ENCODE measurements at places on chromosomes 4 and X. TPM values are rescaled to one million over a fixed set of nuclear protein-coding genes. Genes with fewer than 3 reads are reported as not detected.

The MAB21L2 gene
- not detected for total RNA-seq

The ZFYVE28 gene
- 13.9 TPM for total RNA-seq

DNA sequence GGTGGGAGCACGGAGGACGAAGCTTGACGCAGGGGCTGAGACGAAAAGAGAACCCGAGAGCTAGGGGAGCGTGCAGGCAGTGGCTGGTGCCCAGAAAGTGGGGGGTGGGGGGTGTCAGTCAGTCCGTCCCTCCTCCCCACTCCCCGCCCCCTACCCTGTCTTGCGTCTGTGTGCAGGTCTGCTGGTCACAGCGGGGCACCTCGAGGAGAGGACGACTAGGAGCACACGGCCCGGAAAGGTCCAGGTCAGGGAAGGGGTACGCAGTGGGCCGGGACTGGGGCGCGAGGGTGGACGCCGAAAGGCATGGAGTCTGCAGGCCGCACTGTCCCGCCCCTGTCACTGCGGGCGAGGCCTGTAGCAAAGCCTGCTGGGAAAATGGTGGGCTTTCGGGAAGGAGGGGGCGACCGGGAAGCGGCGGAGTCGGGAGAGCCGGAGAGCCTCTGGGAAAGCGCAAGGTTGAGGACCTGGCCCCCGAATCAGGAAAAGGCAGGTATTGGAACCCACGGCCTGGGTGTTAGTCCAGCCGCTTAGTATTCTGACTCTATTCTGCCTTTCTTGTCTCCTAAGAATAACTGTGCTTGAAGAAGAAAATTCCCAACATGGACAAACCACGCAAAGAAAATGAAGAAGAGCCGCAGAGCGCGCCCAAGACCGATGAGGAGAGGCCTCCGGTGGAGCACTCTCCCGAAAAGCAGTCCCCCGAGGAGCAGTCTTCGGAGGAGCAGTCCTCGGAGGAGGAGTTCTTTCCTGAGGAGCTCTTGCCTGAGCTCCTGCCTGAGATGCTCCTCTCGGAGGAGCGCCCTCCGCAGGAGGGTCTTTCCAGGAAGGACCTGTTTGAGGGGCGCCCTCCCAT lies 769 bp downstream of the TCEAL1 start:
- peak overlapping the region; percentile 59 for H3K4me3 ChIP-seq
- H3K27me3 ChIP-seq = peaks cover 36% of the 10 kb centered on the region
- H3K4me1 ChIP-seq = no peaks in the 10 kb centered on the region

DNA sequence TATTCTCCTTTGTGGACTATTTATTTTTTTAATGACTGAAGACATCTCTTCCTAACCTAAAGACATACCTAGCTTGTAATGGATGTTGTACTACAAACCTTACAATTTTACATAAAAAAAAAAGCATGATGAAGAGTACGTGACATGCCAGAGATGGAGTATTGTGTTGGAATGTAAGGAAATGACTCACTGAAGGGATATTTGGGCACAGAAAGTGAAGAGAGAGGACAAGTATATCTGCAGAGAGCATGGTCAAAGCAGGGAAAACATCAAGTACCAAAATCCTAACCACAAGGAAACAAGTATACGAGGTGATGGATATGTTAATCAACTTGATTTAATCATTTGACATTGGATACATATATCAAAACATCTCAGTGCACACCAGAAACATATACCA lies 1051.4 kb upstream of the PRKX start:
- no peaks in the 10 kb centered on the region for H3K36me3 ChIP-seq
- no peak for DNase-seq
- no peaks in the 10 kb centered on the region for H3K27me3 ChIP-seq
- H3K4me3 ChIP-seq = no peak overlapping the region
- no peaks in the 10 kb centered on the region for H3K4me1 ChIP-seq

- no peaks in the 10 kb centered on the region for H3K36me3 ChIP-seq
- no peak for DNase-seq
- H3K4me3 ChIP-seq = no peak overlapping the region
- H3K27ac ChIP-seq = no peak overlapping the region
Observed at GRCh38 chrX:130224810-130225209, 43.9 kb downstream of the ZNF280C start.

GRCh38 chrX:70281951-70282350 lies at the start of gene RAB41:
Gene RAB41, plus strand, starts transcription at chrX:70282172. Its CDS starts 46 bp downstream, at chrX:70282218.
- no peaks in the 10 kb centered on the region for H3K4me1 ChIP-seq
- DNase-seq = no peak

DNA sequence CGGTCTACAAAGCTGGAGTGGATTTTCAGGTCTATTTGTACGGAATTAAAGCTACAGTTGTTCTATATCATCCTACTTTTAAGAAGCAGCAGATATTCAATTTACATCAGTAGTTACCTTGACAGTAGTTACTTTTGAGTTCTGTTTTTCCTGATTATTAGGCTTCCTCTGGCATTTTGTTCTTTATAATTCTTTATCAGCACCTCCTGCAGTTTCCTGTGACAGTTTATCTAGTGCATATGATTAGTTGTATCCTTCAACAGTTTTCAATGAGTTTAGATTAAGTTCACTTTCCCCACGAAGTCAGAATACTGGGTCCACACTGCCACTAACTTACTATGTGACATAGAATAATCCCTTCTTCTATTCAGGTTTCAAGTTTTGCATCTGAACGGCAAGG lies 71.7 kb downstream of the IDS start:
- no peak overlapping the region for H3K27ac ChIP-seq
- no peak for DNase-seq
- no peaks in the 10 kb centered on the region for H3K36me3 ChIP-seq
- H3K4me1 ChIP-seq = no peaks in the 10 kb centered on the region
- no peaks in the 10 kb centered on the region for H3K27me3 ChIP-seq
